ENCODE measurements at places on chromosomes 6 and 20.

DNA sequence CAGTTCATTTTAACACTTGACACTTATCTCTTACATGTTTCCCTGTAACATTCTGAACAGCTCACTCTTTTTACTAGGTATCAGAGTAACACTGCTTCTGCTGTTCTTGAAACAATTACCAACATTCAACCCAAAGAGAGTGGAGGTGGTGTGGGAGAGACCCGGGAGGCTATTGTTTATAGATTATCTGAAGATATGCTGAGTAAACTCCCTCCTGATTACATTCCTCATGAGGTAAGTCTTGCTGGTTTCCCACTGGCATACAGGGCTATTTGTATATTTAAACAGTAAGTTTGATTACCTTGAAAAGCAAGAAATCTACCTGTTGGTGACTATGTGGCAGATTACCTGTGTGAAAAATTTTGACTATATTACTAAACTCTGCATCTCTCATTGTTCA, 39.8 kb upstream of the GLP1R start:
- no peak for ATAC-seq

DNA sequence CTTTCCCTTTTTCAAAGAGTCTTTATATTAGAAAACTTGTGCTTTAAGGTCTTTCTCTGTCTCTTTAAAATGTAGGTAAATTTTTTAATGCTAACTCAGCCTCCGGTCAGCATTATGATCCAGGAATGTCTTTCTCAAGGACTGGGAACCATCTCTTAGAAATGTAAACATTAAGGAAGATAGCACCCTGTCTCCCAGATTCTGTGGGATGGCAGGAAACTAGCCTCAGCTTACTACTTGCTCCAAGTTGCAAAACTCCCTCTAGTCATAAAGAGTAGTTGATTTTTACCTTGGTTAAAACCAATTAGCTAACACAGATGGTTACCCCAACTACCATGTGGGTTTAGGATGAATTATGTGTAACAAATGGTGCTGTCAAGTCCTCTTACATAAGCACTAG, 4.7 kb upstream of the TAAR1 start:
- ATAC-seq: no peak

GRCh38 chr6:37134396-37135191, 35.4 kb upstream of the PIM1 start:
- ATAC-seq: peak; percentile 86

DNA sequence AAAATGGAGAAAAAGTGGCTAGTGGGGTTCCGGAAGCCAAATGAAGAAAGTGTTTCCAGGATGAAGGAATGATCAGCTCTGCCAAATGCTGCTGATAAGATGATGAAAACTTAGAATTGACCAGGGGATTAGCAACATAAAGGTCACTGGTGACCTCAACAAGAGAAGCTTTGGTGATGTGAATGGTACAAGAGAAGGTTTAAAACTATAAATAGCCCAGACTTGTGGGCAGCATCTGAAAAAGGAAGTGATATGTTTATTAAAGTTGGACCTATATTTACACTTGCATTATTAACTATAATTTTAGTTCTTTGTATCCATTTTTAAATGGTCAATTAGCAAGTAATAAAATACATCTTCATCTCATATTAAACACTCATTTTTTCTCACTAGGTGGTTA, 45.1 kb downstream of the CGA start:
- ATAC-seq: no peak

DNA sequence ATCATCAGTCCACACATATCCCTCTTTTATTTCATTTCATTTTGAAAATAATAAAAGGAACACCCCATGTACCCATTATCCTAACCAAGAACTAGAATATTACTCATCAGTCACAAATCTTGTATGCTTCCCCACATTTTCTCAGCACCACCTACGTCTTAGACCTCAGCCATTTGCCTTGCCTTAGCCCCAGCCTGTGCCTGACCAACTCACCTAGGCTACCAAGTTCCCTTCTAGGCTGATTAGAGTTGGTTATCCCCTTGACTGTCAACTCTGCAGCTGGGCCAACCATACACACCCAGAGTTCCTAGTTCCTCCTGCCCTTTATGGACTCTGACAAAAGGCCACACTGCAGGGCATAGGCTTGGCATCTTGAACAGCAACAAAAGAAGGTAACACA, 33.4 kb upstream of the IPCEF1 start:
- peak; percentile 15 for ATAC-seq

- no peak for ATAC-seq
Measured at GRCh38 chr6:19153270-19153980, 683.7 kb upstream of the ID4 start.

- no peak for ATAC-seq
Measured at GRCh38 chr6:108365478-108365877, 70.6 kb downstream of the AFG1L start.

DNA sequence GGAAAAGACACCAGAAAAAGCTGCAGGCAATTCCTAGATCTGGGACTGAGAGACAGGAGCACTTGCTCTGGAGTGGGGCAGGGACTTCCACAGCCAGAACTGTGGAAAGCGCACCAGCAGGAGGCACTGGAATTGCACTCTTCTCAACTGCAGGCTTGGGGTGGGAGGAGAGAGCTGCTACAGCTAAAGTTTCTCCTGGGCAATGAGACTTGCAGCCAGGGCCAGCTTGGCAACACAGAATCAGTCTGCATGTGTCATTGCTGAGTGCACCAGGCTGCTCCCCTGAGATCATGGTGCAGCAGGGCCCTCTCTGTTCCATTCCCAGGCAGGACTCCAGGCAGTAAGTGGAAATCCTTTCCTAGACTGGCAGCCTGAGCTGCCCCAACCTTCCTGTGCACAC, 145.8 kb downstream of the INSM1 start:
- ATAC-seq: no peak

- ATAC-seq: no peak
Measured at GRCh38 chr20:50220894-50221365, 30.3 kb downstream of the CEBPB start.

DNA sequence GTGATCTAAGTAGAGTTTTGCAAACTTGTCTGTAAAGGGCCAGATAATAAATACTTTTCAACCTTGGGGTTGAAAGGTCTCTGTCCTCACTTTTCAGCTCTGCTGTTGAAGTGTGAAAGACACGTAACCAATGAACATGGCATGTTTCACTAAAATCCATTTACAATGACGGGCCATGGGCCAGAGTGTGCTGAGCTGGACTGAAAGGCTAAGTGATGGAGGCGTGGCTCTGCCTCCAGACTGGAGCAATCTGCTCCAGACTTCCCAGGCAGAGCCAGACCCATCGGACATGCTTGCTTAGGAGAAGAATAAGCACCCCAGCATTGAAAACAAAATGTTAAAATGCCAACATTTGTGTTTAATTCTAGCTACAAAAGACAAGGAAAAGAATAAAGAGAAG, 41.4 kb downstream of the SCAND1 start:
- ATAC-seq: no peak

All from esophagus mucosa (tissue), 1 donor.